Right renal pelvis (tissue), 4 donors: ENCODE measurements at places on chromosomes 7 and 10. TPM values are rescaled to one million over a fixed set of nuclear protein-coding genes. Genes with fewer than 3 reads are reported as not detected.

Gene DRGX
- 0.07 TPM for polyA plus RNA-seq

Gene GIMAP1
- polyA plus RNA-seq = 2.5 TPM

Gene NOS3
- 9.1 TPM for polyA plus RNA-seq

Gene ANKRD7
- 3.5 TPM for polyA plus RNA-seq

Gene SGCE
- 94.7 TPM for polyA plus RNA-seq

Gene PTF1A
- 0.19 TPM for polyA plus RNA-seq

Gene GRM3
- polyA plus RNA-seq = 0.33 TPM

Gene MICALL2
- polyA plus RNA-seq = 11.1 TPM

Gene EBLN1
- 0.17 TPM for polyA plus RNA-seq

Gene UNCX
- 8.3 TPM for polyA plus RNA-seq

Gene GTF2I
- 309 TPM for polyA plus RNA-seq

Gene SPOCK2
- 163 TPM for polyA plus RNA-seq

Gene LRRC61
- 26.1 TPM for polyA plus RNA-seq

Gene ASCC1
- polyA plus RNA-seq = 40.8 TPM

Gene CDHR1
- polyA plus RNA-seq = 1.1 TPM
